Activated T-helper 1 cell treated with anti-CD3 and anti-CD28 coated beads, Interleukin-2, amount 50 U/mL, for 16 hours (primary cell): ENCODE measurements at places on chromosomes 1 and 21.

- no peak for DNase-seq
Measured at GRCh38 chr1:196063294-196063693, 544.9 kb downstream of the KCNT2 start.

GRCh38 chr1:162823231-162823630 is 32.7 kb downstream of the HSD17B7 start:
- DNase-seq: no peak

DNA sequence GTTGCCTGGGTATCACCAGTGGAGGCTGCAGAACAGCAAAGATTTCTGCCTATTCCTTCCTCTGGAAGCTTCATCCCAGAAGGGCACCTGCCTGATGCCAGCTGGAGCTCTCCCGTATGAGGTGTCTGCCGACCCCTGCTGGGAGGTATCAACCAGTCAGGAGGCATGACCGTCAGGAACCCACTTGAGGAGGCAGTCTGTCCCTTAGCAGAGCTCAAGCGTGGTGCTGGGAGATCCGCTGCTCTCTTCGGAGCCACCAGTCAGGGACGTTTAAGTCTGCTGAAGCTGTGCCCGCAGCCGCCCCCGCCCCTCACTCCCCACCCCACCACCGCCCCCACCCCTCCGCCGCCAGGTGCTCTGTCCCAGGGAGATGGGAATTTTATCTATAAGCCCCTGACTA is 23.1 kb upstream of the HFM1 start:
- DNase-seq: no peak

- DNase-seq: no peak
Measured at GRCh38 chr1:34165422-34165921, 442 bp upstream of the CSMD2 start.

DNA sequence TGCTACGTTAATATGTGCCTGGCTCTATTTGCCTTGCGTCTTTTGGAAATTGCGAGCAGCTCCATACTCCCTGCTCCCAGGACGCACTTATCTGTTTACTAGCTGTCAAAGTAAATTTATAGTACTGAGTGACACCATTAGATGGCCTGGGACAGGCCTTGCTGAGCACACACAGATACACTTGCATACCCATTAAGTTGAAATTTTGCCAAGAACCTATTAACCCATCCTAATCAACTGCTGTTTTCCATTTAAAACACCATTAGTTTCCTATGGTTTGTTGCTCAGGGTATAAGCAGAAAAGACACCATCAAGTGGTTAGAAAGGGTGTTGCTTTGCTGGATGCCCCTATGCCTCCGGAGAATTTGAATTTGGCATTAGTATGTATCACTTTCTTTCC is 187.3 kb downstream of the SLC44A5 start:
- no peak for DNase-seq

- DNase-seq: no peak
Measured at GRCh38 chr1:165284454-165284853, 72.1 kb downstream of the LMX1A start.

DNA sequence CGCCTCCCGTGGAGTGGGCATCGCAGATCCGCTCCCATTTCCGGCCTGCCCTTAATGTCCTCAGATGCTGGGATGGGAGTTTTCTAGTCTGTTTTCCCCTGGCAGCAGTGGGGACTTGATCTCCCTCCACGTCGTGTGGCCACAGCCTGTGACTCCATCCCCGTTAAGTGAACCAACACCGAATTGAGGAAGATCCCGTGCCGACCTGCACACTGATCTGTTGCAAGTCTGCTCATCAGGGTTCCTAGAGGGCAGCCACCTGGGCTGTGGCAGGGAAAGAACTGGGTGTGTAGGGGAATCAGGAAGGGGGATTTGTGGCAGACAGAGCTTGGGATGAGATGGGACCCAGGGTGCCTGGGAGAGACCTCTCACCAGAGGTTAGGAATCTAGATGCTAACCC is 23.3 kb upstream of the CDK18 start:
- no peak for DNase-seq

- DNase-seq: no peak
Measured at GRCh38 chr1:8731162-8731561, 86.3 kb downstream of the RERE start.

GRCh38 chr21:32861866-32862265 is 90.3 kb upstream of the PAXBP1 start:
- DNase-seq: no peak

- no peak for DNase-seq
Measured at GRCh38 chr1:151960780-151961513, 32.7 kb downstream of the S100A10 start.

DNA sequence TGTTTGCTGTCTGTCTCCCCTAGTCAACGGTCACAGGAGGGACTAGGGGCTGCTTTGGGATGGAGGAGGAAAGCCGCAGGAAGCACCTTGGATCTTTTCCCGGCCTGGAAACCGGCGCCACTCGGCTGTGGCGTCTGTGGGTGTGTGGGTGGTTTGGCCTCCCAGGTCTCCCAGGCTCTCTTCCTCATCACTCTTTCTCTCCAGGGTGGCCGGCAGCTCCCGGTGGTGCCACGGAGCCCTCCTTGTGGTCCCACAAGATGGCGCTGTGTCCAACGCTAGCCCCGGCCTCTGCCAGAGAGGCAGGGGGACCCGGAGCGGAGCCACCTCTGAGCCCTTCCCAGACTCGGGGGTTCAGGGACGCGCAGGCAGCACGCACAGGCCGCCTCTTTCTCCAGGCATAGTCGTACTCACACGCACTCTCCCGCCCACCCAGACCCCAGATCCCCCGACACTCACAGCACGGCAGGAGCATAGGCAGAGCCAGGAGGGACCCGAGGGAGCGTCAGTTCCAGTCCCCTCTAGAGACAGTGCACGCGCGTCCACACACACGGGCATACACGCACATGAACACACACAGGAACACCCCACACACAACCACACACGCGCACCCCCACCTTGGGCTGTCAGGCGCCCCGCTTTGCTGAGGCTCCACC is 31.2 kb downstream of the CDCP2 start:
- DNase-seq: peak; percentile 43

- no peak for DNase-seq
Measured at GRCh38 chr1:172224871-172225270, 195.6 kb upstream of the C1orf105 start.

DNA sequence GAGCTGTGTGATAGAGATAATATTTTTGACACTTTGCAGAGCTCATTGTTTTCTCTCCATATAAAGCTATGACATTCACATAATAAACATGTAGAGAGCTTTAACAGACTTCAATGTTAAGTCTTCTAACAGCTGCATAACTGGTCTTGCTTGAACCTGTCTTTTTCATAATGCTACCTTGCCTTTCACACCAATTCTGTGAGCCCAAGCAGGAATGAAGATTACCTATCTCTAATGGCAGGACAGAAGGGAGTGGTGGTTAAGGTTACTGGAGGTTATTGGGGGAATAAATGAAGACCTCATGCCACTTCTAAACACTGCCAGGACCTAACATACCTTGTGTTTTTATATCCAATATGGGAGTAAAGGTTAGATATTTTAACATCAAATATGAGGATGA is 2.3 kb upstream of the CD55 start:
- no peak for DNase-seq

DNA sequence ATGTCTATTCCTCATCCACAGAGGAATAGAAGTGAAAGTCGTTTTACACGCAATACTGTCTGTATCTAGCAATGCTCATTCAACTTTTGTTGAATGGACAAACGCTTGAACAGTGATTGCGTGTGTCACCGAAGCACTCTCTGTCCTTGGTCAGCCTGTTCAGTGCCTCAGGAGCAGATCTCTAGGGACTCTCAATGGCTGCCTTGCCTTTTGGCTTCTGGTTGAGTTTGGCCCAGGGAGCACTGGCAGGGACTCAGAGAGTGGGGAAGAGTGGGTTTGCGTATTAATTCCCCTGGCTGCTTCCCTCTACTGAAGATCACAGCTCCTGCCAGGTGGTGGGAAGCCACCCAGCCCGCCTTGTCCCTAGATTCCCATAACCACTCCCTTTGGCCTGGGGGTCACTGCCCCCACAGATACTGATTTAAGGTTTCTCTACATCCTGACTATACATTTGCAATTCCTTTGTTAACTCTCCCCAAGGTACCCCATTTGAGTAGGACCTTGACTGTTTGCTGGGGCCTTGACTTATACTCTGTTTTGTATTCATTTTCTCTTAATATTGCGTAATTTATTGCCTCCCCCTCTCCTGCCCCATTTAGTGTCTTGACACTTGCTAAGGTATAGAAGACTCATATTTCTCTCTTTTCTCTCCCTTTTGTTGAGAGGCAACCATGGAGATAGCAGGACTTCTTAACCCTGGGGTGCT is 61.7 kb upstream of the USP24 start:
- no peak for DNase-seq

DNA sequence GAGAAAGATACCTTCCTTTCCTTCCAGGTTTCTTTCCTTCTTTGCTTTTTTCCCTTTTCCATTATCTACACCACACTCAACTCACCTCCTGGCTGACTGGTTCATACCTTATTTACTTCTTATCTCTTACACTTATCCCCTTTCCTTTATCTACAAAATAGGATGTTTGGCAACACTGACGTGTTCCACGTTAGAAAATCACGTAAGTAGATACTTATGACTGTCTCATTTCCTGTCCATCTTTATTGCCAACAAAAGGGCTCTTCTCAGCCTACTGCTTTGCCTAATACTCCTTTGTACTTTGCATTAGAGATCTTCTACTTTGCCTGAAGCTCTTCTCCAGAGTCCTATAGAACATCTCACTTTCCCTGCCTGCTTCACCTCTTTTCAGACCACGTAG is 25.1 kb downstream of the SYNJ1 start:
- no peak for DNase-seq

- DNase-seq: no peak
Measured at GRCh38 chr1:11383553-11384169, 95.3 kb upstream of the DISP3 start.

DNA sequence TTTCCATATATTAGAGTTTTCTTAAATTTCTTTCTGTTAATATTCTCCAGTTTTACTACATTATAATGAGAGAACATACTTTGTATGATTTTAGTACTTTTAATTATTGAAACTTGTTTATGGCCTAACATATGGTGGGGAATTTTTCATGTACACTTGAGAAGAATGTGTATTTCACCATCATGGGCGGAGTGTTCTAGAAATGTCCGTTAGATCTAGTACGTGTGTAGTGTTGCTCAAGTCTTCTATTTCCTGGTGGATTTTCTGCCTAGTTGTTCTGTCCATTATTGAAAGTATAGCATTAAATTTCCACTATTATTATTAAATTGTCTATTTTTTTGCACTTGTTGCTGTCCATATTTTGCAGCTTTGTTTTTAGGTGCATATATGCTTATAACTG is 64.0 kb upstream of the RGS21 start:
- no peak for DNase-seq

- no peak for DNase-seq
Measured at GRCh38 chr1:59688976-59689375, 125.8 kb upstream of the HOOK1 start.

GRCh38 chr1:29810121-29811120 is 574.1 kb downstream of the PTPRU start:
- DNase-seq: no peak

- DNase-seq: no peak
Measured at GRCh38 chr21:17195976-17196375, 316.9 kb upstream of the CXADR start.

- no peak for DNase-seq
Measured at GRCh38 chr1:173300061-173301044, 93.2 kb upstream of the TNFSF4 start.

GRCh38 chr1:177239792-177240191 is 69.0 kb downstream of the BRINP2 start:
- no peak for DNase-seq

DNA sequence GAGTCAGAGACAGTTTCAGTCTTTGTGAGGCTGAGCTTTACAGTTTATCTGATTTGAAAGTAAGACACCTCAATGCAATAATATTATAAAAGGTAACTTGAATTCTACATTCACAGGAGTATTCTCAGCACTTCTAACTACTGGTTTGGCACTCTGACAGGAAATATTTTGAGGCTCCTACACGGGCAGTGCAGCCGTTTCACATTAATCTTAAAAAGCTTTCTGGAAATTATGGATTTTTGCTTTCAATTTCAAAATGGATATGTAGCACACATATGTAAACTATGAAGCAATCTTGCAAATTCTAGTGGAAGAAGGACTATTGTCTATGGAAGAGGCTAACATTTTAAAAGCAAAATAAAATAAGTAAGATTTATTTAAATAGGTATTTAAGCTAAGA is 262.9 kb upstream of the SNX7 start:
- DNase-seq: no peak

- no peak for DNase-seq
Measured at GRCh38 chr1:62111084-62111483, 83.6 kb upstream of the L1TD1 start.

DNA sequence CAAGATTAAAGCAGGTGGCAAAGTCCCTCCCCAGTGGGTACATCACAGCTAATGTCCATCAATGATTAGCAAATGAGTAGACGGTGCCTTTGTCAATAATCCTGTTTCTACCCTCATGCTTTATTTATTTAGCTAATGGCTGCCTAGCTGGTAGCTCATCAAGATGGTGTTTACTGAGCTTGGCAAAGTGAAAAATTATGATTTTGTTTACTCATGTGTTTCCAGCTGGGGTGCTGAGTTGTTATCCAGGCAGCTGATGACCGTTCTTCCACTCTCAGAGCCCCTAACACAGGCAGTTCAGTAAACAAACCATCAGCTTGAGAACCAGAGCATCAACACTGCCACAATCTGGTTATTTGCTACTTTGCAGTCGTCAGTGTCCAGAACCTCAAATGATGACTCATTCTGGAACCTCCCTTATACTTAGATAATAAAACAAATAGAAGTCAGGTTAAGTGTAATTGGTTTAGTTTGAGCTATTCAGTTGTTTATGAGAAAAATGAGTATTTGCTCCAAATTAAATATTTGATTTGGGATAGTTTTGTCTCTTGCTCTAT is 163.9 kb downstream of the ST6GALNAC5 start:
- no peak for DNase-seq

GRCh38 chr1:38009088-38009840 is 3.3 kb upstream of the UTP11 start:
- DNase-seq: no peak

DNA sequence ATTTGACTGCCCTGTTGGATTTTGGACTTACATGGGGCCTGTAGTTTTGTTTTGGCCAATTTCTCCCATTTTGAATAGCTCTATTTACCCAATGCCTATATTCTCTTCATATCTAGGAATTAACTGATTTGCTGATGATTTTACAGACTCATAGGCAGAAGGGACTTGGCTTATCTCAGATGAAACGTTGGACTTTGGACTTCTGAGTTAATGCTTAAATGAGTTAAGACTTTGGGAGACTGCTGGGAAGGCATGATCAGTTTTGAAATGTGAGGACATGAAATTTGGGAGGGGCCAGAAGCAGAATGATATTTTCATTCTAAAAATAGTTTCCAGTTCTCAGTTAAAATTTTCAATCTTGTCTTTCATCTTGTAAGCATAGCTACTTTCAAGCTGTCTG is 222.3 kb downstream of the COP1 start:
- DNase-seq: no peak

- DNase-seq: no peak
Measured at GRCh38 chr1:245686006-245686405, 531.2 kb downstream of the KIF26B start.
